ENCODE measurements at places on chromosomes 7 and 10.

GRCh38 chr7:30841801-30842541, 69.7 kb upstream of the AQP1 start:
- DNase-seq, result no peak

- DNase-seq, result no peak
Observed at GRCh38 chr10:102540023-102540422, 36.3 kb downstream of the SUFU start.

DNA sequence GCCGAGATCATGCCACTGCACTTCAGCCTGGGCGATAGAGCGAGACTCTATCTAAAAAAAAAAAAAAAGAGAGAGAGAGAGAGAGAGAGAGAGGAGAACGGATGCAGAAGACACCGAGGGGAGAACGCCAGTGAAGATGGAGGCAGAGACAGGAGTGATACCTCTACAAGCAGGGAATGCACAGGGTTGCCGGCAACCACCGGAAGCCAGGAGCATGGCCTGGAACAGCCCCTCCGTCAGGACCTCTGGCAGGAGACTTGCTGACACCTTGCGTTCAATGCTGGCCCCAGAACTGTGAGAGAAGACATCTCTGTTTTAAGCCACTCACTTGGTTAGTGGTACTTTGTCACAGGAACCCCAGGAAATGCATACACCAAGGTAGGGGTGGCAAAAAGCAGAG, 38.1 kb upstream of the DUSP5 start:
- no peak for DNase-seq

DNA sequence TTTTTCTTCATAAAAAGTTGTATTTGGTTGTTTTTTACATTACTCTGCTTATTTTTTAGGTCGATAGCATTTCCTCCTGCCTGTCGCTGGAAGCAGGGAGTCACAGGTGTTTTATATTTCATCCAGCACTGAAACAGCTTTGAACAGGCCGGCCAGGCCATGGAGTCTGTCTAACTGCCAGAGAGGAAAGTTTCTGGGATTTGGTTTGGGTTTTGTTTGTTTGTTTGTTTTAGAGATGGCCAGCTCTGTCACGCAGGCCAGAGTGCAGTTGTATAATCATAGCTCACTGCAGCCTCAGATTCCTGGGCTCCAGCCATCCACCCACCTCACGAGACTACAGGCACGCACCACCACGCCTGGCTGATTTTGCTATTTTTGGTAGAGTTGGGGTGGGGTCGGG, 23.4 kb downstream of the PROSER2 start:
- no peak for DNase-seq

DNA sequence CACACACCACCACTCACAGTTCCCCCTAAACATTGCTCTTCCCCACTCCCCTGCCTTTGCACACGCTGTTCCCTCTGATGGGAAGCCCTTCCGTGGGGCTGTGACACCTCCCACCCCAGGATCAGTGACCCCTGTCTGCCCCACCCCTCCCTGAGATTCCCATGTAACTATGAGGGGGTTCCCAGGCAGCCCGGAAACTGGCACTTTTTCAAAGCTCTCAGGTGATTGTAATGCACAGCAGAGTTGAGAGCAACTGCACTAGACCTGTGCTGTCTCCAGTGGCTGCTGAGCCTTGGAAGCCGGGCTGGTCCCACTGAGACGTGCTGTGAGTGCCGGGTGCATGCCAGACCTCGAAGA, 29.8 kb downstream of the GPRIN2 start:
- DNase-seq, result no peak

DNA sequence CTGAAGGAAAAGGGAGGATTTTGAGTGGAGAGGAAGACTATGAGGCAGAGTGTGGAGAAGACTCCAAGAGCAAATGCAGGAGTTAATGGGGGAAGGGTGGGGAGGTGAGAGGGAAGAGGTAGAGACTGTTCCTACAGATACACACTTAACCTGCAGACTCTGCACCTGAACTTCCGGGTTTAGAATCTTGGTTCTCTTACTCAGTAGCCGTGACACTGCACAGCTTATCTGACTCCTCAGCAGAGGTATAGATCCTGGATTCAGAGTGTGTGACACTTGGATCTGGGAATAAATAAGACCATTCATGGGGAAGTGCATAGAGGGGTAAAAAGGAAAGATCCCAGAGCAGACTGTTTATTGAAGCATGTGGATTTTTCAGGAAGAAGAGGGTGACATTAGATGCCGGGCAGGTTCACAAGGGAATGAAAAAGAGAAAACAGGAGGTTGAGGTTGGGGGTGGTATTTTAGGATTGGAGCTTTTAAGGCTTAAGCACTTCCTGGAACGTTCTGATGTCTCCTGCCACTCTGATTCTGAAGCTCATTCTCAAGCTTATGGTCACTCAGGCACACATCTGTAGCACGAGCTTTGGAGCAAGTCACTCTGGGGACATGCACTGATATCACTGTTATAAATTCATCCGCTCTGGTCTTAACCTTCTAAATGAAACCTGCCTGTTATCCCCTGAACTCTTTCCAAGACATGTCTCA, 5.7 kb upstream of the ZC3HAV1L start:
- peak; percentile 17 for DNase-seq

DNA sequence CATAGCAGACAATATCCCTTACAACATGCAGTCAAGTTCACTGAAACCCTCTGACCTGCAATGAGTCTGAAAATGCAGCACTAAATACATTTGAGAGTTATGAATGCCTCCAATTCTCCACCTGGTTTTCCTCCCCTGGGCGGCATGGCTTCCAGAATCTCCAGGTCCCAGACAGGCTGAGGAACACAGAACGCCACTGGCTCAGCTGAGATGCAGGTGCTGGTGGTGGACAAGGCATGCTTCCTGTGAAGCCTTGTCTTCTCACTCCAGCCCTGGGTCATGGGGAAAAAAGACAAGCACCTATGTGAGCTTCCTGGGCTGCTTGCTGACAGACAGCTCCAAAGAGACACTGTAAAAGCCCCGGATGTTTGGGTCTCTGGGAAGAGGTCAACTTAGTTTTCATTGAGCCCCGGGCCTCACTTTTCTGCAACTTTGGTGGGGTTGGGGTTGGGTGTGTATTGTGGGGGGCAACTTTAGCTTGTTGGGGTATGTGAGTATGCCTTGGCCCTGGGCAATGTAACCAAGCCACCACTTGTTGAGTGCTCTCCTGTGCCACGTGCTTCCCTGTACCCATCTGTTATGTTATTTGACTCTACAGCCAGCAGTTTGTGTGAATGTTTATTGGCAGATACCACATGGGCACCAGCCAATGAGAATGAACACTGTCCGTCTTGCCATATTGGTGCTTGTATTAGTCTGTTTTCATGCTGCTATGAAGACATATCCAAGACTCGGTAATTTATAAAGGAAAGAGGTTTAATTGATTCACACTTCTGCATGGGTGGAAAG, 127.8 kb downstream of the EMX2 start:
- no peak for DNase-seq

- DNase-seq, result no peak
Observed at GRCh38 chr10:98576096-98576495, 129.4 kb upstream of the HPS1 start.

GRCh38 chr7:101519324-101520023, 109.6 kb downstream of the MYL10 start:
- DNase-seq, result no peak

GRCh38 chr10:121002586-121003205, 151.5 kb downstream of the WDR11 start:
- no peak for DNase-seq

GRCh38 chr7:100407285-100408180, 21.0 kb downstream of the ZCWPW1 start:
- peak; percentile 28 for DNase-seq

DNA sequence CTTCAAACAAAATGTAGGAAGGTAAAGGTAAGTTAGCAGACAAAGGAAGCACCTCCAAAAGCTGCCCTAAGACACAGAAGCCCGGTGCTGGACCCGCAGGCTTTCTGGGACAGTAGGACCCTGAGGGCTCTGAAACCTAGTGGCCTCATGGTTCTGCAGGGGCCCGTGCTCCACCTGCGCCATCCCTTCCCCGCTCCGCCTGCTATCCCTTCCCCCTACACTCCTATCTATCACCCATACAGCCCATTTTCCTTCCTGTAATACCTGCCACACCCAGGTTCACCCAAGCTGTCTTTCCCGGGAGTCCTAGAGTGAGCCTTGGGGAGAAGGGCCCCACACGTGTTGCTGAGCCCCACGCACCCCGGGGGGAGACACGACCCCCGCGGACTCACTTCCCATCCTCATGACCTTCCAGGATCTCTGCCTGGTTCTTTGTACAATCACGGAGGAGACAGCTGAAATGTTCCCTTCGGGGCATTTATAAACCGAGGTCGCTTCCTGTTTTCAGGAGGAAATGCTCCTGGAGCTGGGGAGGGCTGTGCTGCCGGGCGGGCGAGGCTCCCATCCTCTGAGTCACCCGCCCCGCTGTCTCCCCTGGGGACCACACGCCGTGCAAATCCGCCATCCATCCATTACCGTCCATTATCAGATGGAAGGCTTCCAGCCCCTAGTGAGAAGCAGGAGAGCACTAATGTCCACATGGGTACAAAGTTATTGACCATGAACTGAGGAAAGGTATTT, 251.7 kb upstream of the PITRM1 start:
- DNase-seq, result no peak

GRCh38 chr7:25678215-25678614, 449.9 kb upstream of the NPVF start:
- no peak for DNase-seq

GRCh38 chr10:112510384-112510783, 63.4 kb downstream of the VTI1A start:
- DNase-seq, result peak; percentile 47

DNA sequence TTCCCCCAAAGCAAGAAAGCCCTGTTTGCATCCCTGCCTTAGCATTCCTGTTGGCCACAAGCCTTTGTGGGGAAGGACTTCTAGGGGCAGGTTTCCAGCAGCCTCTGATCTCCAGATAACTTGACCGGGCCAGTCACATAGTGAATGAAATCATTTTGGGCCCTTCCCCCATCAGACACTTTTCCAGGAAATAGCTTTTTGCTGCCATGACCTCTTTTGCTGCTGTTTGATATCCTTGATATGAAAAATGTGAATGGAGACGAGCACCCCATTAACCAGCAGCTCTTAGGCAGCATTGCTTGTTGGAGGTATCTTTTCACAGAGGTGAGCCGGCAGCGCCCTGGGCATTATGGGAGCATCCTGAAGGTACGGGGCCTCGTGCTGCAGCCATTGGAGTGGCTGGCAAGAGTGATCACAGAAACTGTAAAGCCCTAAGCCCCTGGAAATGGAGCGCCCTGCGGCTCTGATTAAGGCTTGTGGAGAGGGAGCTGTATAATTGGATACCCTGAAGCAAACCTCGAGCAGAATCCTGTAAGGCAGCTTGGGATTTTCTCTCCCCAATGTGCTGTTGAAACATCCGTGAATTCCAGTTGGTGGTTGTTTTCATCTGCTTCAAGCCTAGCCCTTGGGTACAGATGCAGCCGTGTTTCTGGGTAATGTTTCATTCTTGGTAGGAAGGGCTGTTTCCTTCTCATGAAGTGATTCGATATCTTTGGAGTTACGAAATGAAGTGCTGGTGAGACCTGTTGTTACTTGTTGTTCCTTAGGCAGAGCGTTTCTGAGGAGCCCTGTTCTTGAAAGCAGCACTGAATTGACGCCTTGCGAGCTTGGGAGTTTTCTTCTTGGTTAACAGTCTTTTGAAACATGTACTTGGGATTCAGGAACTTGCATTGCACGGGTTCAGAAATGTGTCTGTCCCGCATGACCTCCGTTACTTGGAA, 179.0 kb downstream of the PTEN start:
- no peak for DNase-seq
